Prostate gland (tissue), 2 donors: ENCODE measurements at places on chromosomes 16 and 17. TPM values are rescaled to one million over a fixed set of nuclear protein-coding genes. Genes with fewer than 3 reads are reported as not detected.

- DNase-seq, result no peak
Observed at GRCh38 chr17:82548681-82549303, 29.3 kb downstream of the FOXK2 start.

GRCh38 chr17:49676276-49676868, 1.5 kb downstream of the SPOP start:
- DNase-seq, result no peak

- DNase-seq, result no peak
Observed at GRCh38 chr17:69227541-69227940, 1.1 kb downstream of the ABCA10 start.

GRCh38 chr16:55968221-55968620, 93.0 kb upstream of the CES5A start:
- DNase-seq, result no peak

DNA sequence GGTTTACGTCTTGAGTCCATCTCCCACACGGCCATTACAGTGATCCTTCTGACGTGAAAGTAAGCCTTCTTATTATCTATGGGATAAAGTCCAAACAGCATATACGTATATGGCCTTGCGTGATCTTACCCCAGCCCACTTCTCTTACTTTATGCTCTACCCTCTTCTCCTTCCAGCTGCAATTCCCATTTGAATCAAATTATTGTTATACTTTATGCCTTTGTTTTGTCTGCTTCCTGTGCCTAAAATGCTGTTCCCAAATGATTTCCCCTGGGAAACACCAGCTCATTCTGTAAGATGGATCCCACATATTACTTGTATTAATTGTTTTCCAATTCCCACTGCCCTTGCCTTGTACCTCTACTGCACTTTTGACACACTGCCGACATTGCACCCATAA, 11.2 kb downstream of the UQCRC2 start:
- no peak for DNase-seq

PERCC1 gene
- total RNA-seq, result 26.0 TPM

- no peak for DNase-seq
Observed at GRCh38 chr16:89199241-89200123, 855 bp downstream of the SLC22A31 start.

- DNase-seq, result no peak
Observed at GRCh38 chr17:65941356-65941899, 250.5 kb downstream of the CEP112 start.

ENPP7 gene
- total RNA-seq, result not detected

DNA sequence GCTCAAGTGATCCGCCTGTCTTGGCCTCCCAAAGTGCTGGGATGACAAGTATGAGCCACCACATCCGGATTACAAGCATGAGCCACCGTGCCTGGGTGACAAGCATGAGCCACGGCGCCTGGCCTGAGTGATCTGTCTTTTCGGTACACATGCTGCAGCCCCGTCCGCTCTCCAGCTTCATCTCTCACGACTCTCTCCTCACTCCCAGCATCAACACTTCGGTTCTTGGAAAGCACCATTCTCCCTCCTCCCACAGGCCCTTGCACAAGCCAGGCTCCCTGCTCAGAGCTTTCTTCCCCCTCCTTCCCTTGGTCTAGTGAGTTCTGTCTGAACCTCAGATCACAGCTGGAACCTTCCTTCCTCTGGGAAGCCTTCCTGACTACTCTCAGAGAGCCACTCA, 6.5 kb upstream of the NCBP3 start:
- DNase-seq, result no peak

- DNase-seq, result no peak
Observed at GRCh38 chr16:49494891-49495566, 121.4 kb downstream of the C16orf78 start.

C1QL1 gene
- total RNA-seq, result 1.1 TPM

SIAH1 gene
- total RNA-seq, result 24.0 TPM

CD300A gene
- total RNA-seq, result 2.1 TPM

DNA sequence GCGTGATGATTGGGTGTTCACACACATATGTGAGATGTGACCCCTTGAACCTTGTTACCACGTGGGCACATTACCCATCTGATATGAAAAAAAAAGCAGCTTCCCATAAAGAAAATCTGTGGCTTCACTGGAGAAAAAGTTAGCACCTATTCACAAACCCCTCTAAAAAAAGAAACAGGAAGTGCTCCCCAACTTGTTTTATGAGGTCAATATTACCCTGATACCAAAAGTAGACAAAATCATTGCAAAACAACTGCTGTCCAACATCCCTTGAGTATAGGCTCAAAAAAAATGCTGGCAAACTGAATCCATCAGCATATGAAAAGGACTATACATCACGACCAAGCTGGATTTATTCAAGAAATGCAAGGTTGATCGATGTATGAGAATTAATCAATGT, 99.7 kb upstream of the RBL2 start:
- no peak for DNase-seq

GRCh38 chr16:1192384-1193073, 32.5 kb downstream of the TPSG1 start:
- DNase-seq, result no peak

PDF gene
- 40.7 TPM for total RNA-seq

- DNase-seq, result no peak
Observed at GRCh38 chr17:19538095-19539039, 4.7 kb downstream of the SLC47A1 start.

DNA sequence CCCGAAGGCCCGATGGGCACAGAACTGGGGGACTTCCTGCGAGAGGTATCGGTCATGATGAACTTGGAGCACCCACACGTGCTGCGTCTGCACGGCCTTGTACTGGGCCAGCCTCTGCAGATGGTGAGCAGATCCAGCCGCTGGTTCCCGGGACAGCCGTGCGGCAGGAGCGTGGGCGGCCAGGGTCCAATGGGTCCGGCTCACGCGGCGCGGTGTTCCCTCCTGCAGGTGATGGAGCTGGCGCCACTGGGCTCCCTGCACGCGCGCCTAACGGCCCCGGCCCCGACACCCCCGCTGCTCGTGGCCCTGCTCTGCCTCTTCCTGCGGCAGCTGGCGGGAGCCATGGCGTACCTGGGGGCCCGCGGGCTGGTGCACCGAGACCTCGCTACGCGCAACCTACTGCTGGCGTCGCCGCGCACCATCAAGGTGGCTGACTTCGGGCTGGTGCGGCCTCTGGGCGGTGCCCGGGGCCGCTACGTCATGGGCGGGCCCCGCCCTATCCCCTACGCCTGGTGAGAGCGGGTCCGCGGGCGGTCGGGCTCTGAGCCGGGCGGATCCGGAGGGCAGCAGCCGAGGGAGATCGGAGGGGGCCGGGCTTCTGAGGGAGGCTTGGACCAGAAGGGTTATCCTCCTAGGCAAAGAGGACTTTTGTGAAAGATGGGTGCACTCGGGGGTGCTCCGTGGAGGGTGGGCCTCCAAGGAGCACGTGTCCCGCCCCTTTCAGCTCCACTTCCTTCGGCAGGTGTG, 3.0 kb downstream of the TNK1 start:
- DNase-seq, result no peak

- DNase-seq, result no peak
Observed at GRCh38 chr16:62205459-62205858, 169.2 kb upstream of the CDH8 start.

DNA sequence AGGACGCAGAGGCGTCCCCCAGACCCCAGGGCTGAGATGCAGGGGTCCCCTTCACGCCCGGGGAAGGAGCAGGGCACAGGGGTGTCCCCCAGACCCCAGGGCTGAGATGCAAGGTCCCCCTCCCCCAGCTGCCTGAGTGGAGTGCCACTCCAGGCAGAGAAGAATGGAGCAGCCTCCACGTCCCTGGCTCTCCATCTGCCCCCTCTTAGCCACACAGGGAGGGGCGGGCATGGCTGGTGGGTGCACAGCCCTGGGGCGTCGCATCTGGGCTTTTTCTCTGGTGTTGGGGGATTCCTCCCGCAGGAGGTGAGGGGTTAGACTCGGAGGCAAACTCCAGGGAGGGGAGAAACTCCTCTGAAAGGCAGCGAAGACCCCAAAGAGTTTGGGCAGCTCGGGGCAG, 17.5 kb downstream of the CIBAR2 start:
- no peak for DNase-seq

SLC5A11 gene
- total RNA-seq, result not detected

C16orf46 gene
- 3.9 TPM for total RNA-seq

DNA sequence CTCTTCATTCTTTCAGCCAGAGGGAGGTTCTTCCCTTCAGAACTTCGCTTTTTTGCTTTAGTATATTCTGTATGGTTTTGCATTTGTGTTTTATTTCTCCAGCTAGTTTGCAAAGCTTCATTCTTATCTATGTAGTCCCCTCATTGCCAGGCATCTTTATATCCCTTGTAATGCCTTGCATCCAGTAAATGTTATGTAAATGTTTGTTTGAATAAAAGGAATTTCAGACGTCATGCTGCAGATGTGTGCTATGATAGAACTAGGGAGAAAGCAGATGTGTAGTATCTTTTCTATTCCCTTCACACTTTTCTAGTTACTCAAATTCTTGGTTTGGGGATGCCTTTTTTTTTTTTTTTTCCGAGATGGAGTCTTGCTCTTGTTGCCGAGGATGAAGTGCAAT, 62.6 kb upstream of the RASL10B start:
- DNase-seq, result no peak

DNA sequence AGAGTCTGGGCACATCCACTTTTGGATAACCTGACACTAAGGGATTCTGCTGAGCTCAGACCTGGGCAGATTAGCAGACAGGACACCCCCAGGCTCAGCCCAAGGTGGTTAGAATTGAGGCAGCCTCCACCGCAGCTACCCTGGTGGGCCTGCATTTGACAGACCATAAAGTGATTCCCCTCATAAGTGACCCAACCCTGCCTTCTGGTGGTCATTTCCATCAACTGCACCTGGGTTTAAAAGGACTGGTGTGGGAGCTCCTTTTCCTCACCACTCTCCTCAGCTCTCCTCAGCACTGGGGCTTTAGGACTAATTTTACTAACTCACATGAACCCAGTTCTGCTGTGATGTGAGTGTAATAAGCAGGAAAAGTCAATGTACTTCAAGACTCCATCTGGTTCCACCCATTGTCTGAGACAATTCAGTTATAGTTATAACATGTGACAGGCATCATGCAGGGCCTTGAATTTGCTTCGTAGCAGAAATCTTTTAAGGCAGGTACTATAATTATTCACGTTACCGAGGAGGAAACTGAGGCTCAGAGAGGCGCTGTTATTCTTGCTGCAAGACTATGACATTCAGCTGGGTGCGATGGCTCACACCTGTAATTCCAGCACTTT, 42.5 kb downstream of the MYH3 start:
- peak; percentile 31 for DNase-seq

PIRT gene
- not detected for total RNA-seq

GRCh38 chr17:19714542-19715411, 1.6 kb downstream of the SLC47A2 start:
- no peak for DNase-seq

ITGA2B gene
- total RNA-seq, result 0.27 TPM

PTX4 gene
- 2.2 TPM for total RNA-seq

DNA sequence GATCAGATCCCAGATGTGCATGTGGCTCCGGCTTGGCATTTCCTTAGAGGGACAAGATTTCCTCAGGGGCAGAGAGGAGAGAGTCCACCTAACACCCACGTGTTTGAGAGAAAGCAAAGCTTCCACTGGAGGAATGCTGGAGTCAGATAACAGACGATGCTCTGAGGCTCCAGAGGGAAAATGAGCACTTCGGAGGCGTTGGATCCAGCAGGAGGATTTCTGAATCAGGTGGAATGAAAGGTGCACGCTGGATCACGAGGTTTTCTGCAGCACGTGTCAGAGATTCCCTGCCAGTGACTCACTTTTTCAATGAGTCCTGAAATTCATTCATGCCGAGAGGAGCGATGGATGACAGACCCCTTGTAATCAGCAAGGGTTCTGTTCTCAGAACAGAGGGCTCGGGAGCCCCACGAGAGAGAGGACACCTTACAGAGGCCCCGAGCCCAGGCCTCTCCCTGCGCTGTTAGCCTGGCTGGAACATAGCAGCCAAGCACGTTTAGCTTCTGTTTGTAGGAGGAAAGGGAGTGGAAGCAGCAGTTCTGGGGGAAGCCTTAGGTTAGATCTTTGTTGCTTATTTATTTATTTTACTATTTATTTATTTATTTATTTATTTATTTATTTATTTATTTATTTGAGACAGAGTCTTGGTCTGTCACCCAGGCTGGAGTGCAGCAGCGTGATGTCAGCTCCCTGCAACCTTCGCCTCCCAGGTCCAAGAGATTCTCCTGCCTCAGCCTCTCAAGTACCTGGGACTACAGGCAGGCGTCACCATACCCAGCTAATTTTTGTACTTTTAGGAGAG, 49.3 kb upstream of the JPH3 start:
- no peak for DNase-seq

ARHGDIG gene
- 7.0 TPM for total RNA-seq

- DNase-seq, result no peak
Observed at GRCh38 chr17:74417178-74418045, 14.5 kb upstream of the GPRC5C start.

- DNase-seq, result no peak
Observed at GRCh38 chr17:43372273-43372911, 26.4 kb upstream of the ARL4D start.

- no peak for DNase-seq
Observed at GRCh38 chr16:68596266-68596665, 48.8 kb upstream of the CDH3 start.

KRTAP1-5 gene
- total RNA-seq, result 0.51 TPM

- DNase-seq, result no peak
Observed at GRCh38 chr16:2511128-2511800, 2.5 kb upstream of the ATP6V0C start.

ZNF688 gene
- 20.4 TPM for total RNA-seq

RHBDL1 gene
- total RNA-seq, result 4.9 TPM

DNA sequence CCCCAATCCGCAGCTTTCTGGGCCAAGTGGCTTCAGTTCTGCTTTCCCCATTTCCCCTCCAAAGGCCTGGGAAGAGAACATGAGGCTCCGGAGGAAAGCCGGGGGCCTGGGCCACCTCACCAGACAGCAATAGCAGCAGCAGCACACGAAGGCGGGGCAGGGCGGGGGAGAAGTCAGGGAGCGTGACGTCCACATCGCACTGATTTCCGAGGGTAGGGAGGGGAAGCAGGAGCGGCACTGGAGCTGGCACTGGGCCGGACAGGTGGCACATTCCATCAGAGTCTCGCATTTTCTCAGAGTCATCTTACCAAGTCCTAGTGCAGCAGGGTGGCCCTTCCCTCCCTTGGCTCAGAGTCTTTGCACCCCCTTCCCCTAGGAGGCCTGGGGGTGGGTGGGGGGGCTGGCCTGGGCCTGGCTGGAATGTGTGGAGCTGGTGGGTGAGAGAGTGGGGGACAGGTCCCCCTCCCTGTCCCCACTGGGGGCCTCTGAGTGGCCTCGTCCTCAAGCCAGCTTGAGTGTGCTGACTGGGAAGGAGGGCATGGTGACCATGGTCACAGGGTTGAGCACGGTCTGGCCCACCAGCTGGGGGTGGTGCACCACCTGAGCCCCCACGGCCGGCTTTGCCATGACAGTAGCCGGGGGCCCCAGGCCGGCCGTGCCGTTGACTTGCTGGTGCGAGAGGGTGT, 14.3 kb downstream of the MNT start:
- DNase-seq, result no peak

DNAAF8 gene
- 7.1 TPM for total RNA-seq

- DNase-seq, result no peak
Observed at GRCh38 chr17:66548158-66548557, 245.7 kb downstream of the PRKCA start.

HOXB1 gene
- not detected for total RNA-seq

DNA sequence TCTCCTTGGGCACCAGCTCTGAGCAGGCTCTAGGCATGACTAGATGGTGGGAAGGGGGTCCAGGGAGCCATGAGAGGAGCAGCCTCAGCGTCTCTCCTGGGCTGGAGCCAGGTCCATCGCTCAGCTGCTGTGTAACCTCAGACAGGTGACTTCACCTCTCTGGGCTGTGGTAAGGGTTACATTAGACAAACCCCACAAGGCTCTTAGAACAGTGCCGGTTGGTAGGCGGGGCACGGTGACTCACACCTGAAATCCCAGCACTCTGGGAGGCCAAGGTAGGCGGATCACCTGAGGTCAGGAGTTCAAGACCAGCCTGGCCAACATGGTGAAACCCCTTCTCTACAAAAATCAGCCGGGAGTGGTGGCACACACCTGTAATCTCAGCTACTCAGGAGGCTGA, 18.1 kb upstream of the NPTX1 start:
- DNase-seq, result no peak
